ENCODE measurements at places on chromosomes 2 and 18.
A peak's percentile ranks its signal among the peaks of the same experiment; 100 is the strongest.

- DNase-seq = peak; percentile 58
Measured at GRCh38 chr2:200479692-200480265, 30.1 kb downstream of the KCTD18 start.

DNA sequence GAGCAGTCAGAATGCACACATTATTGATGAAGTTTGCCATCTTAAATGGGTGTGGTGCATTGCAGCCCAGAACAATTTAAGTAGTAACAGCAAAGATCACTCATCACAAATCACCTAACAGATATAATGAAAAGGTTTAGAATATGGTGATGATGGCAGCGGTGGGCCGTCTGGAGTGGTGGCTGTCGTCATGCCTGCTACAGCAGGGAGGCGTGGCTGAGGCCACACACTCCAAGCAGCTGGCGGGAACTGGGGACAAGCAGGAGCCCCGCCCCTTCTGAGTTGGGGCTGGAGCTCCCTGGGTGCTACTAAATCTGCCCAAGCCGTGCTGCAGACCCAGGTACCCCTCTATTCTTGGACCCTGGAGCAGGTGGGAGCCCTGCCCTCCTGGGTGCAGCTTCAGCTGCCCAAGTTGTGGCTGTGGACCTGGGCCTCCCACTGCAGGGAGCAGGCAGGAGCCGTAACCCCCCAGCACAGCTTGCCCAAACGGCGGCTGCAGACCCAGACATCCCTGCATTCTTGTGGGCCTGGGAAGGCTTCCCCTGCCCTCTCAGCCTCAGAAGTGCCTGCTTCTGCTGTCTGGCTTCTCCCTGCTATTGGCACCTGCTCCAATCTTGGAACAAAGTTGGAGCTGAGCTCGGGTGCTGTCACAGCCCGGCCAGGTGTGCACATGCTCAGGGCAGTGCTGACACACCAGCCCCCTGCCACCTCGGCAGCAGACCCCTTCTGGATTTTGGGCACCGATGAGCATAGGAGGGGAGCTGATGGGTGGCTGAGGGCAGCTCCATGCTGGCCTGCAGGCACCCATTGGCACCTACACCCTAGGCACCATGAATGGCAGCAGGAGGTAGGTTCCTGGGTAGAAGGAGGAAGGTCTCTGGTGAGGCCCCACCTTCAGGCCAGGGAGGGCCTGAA, 149.3 kb downstream of the EHBP1 start:
- no peak for DNase-seq

DNA sequence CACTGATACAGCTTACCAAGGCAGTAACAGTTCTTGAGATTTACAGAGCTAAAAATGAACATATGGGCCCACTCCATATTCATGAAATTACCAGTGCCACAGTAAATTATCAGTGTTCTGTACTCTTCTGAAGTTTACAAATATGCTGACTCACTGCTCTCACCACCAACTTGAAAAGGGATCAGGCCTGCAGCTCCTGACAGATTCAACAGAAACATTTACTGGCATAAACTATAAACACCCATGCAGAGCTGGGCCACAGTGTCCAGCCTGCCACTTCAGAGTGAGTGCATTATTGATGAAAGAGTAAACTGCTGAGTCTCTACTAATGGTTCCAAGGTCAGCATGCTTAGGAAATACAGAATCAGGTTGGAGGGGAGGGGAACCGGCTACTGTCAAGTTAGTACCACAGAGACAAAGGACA, 83.1 kb downstream of the FARSB start:
- DNase-seq = no peak

- DNase-seq = no peak
Measured at GRCh38 chr2:187525163-187525900, 28.9 kb downstream of the TFPI start.

- no peak for DNase-seq
Measured at GRCh38 chr2:86788165-86788564, 2.5 kb downstream of the CD8A start.

- DNase-seq = no peak
Measured at GRCh38 chr2:54967269-54967668, 83.0 kb downstream of the RTN4 start.
